Posterior cingulate gyrus (tissue), 11 donors: ENCODE measurements at places on chromosomes 3 and 15.

DNA sequence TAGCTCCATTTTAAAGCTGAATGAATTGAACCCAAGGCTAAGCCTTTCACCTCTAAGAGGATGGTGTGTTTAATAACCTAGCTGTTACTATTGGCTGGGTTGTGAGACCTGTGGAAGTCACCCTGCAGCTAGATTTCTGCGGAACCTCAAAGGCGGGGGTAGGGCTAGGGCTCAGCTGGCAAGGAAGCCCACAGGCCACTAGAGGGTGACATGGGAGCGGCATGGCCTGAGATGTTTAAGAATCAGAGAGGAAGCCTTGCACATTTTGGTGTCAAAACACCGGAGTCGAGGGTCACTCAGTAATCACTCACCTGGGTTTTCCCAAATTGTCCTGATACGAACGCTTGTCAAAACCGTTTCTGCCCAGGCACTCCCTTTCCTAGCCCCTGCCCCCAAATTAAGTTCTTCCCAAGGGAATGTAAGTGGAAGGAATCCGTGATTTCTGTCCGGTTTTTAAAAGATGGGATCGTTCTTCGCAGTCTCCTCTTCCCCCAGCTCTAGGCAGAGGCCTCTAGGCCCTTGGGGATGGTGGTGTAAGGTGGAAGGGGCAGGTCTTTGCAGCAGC lies 3.8 kb upstream of the ACAD9 start:
- DNase-seq: no peak

DNA sequence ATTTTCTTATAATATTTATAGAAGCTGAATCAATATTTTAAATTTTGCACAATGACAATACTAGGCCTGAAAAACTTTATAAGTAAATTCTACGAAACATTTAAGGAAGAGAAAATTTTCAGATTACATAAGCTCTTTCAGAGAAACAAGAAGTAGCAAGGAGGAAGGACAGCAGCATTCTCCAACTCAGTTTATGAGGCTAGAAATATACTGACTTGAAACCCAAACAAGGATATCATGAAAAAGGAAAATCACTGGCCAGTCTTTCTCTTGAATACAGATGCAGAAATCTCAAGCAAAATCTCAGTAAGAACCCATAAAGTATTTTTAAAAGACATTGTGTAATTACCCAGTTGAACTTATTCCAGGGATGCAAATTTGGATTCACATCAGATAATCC lies 121.3 kb downstream of the STAC start:
- no peak for DNase-seq

DNA sequence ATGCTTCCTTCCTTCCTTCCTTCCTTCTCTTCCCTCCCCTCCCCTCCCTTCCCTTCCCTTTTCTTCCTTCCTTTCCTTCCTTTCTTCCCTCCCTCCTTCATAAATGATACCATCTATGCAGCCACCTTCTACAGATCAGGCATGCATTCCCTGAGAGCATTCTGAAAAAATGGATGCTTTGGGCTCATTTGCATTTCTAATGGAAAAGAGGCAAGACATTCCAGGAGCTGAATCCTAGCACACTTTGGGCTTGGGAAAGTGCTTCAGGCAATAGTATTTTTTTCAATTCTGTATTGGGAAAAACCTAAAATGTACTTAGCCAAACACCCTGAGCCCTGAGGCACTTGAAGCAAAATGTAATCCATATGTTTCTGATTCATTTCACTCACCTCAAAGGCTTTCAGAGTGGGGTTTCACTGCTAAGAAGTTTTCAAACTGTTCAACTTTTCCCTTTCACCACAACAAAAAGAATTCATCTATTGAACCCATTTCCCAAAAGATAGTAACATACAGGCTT lies 220.1 kb upstream of the RORA start:
- DNase-seq: no peak

DNA sequence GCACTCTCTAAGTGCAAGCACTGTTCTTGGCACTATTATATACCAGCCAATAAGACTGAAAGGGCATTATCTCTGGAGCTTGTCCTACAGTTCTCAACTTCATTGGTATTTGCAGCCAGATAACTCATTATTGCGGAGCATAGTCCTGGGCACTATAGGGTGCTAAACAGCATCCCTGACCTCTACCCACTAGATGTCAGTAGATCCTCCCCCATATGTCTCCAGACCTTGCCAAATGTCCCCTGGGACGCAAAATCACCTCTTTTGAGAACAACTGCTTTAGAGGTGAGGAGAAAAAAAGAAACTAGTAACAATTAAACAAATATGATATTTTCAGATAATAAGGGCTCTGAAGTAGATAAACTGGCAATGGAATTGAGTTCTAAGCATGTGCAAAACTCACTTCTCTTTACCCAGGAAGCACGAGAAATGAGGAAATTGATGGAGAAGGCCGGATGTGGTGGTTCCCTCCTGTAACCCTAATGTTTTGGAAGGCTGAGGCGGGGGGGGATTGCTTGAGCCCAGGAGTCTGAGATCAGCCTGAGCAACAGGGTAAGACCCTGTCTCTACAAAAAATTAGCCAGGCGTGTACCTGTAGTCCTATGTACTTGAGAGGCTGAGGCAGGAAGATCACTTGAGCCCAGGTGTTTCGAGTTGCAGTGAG lies 61.4 kb downstream of the FRMD4B start:
- no peak for DNase-seq

GRCh38 chr3:112128843-112129727 lies 4.0 kb downstream of the GCSAM start:
- no peak for DNase-seq

GRCh38 chr3:164879201-164879600 lies 199.1 kb downstream of the SI start:
- no peak for DNase-seq

DNA sequence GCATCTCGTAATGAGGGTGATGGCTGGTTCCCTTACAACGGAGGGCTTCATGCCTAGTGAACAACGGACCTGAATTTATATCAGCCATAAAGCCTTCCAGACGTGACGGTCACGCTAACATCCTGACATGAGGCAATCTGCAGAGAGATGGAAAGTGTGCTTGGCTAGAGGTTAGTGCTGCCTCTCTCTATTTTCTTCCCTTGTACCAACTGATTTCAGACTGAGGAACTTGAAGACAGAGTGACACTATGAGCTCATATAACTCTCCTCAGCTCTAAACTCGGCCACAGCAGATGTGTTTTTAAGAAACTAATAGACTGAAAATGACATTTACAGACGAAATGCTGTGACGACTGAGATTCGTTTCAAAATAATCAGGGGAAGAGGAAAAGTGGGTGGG lies 122.4 kb downstream of the XXYLT1 start:
- DNase-seq: no peak

DNA sequence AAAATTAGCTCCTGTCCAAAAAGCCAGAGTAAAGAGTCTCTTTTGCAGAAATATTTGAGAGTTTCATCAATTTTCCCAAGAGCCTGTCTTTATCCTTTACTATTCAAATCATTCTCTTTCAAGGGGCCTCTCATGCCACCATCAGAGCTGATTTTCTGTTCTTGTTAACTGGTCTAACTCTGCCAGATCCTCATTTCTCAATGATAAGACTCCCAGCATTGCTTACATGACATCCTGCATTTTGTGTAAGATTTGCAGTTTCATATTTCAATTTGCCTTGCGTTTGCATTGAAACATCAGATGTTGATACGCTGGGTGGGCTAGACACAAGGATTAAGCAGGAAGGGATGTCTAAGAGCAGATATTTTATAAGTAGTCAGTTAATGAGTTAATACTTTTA lies 228.7 kb downstream of the TBL1XR1 start:
- DNase-seq: no peak

DNA sequence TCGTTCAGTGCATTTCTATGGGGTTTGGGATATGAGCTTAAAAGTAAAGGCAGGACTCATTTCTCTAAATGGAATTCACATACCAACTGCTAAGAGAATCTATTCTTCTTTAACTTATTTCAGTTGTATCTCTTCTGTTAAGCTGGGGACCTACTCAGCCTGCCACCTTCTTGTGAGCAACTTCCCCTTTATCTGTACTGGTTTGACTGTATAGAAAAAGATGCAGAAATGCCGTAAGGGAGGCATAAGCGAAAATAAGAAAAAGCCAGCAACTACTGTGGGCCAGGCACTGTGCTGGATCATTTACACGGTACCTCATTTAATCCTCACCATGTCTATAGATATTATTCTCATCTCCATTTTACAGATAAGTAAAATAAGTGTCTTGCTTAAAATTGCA lies 38.4 kb downstream of the RBMS3 start:
- no peak for DNase-seq

DNA sequence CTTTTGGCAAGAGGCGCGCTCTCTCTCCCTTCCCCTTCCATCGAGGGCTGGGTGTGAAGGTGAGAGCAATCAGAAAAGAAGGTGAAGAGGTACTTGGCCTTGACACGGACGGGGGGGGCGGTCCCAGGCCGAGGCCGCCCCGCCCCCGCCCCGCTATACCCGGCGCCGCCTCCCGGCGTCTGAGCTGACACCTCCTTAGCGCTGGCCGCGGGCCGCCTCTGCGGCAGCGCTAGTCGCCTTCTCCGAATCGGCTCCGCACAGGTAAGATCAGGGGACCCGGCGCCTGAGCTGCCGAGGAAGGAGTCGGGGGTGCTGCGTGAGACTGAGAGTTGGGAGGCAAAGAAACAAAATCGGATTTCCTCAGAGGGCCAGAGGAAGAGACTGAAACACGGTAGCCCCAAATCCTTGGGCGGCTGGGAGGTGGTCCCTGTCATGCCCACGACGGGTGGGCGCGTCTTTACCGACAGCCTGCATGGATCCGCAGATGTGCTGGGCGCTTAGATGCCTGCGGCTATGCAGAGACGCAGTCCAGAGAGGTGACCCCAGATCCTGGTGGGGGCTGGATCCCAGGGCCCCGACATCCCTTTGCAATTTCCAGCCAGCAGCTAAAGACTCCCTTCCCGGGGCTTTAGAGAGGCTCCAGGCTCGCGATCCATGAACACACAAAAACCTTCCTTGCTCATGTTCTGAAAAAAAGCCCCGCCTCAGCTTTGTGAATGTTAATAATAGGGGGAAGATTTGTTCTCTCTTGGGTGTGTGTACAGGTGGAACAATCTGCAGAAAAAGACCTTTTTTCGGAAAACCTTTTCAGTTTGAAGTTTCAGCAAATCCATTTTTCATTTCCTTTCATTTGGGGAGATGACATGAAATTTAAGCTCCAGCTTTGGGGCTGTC lies at the start of gene ENTPD3:
Gene ENTPD3 (plus strand): TSS at position 184 of the 894 bp plus-strand sequence. CDS start 874 bp downstream, outside the sequence.
- peak; percentile 33 for DNase-seq

- no peak for DNase-seq
These were observed 31.7 kb downstream of the LINS1 start for GRCh38 chr15:100570275-100570674.

- DNase-seq: no peak
These were observed 15.8 kb downstream of the LOXL1 start for GRCh38 chr15:73941871-73942635.

DNA sequence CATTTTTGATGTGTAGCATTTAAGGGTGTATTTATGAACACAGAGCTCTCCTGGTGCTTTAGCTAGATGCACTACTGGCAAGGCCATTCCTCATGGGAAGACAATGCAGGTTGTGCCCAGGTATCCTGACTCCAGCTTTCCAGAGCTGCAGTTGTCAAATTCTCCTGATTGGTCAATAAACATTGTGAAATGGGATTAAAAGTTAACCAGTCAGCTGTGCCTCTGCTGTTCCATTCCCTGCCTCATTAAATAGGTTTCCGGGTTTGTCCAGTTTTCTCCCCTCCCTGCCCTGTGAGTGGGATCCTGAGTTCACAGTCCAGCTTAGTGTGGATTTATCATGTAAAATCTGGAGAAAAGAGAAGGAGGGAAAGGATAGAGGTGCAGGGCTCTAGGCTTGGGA lies 207.3 kb downstream of the SQOR start:
- no peak for DNase-seq

- DNase-seq: no peak
These were observed 84.3 kb downstream of the ADAMTS7 start for GRCh38 chr15:78726870-78727551.

DNA sequence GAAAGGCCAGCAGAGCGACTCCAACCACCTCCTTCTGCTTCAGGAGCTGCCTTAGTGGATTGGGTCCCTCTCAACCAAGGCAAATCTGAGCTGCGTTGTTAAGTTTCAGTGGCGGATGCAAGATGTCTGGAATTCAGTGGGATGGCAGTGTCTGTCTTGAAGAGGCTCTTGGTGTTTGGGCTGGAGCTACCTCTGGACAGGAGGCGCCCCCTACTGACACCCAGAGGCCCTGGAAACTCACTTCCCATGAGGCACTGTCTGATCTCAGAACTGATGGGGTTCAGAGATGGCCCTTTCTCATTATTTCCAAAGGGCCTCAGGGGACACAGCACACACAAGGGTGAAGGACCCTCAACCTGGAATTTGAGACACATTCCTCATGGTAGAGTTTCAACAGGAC lies 6.0 kb upstream of the SLC28A1 start:
- DNase-seq: no peak

DNA sequence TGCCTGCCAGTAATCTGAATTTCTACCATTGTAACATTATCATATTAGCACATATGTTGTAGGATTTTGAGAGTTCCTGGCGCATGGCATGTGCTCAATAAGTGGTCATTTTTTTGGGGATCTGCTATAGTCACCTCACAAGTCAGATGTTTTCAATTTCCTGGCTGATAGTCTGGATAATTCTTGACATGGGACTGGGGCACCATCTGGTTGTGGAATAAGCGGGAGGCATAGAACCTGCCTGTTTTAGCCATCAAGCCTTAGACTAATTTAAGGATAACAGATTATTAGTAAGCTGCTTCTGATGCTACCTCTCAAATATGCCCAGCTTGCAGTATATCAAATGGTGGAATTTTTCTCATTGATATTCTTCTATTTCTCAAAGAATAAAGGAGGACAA lies 39.1 kb downstream of the GASK1A start:
- no peak for DNase-seq

GRCh38 chr15:64883997-64884511 lies 27.6 kb upstream of the ANKDD1A start:
- no peak for DNase-seq

GRCh38 chr3:164479978-164480377 lies 598.3 kb downstream of the SI start:
- DNase-seq: no peak

- DNase-seq: no peak
These were observed 50.9 kb downstream of the DHX36 start for GRCh38 chr3:154273381-154273780.

- DNase-seq: no peak
These were observed 12.1 kb upstream of the POLG start for GRCh38 chr15:89346516-89347231.

GRCh38 chr3:186239321-186239720 lies 122.7 kb downstream of the DGKG start:
- DNase-seq: peak; percentile 37

GRCh38 chr15:77870195-77871065 lies 207.1 kb downstream of the TBC1D2B start:
- peak; percentile 70 for DNase-seq

DNA sequence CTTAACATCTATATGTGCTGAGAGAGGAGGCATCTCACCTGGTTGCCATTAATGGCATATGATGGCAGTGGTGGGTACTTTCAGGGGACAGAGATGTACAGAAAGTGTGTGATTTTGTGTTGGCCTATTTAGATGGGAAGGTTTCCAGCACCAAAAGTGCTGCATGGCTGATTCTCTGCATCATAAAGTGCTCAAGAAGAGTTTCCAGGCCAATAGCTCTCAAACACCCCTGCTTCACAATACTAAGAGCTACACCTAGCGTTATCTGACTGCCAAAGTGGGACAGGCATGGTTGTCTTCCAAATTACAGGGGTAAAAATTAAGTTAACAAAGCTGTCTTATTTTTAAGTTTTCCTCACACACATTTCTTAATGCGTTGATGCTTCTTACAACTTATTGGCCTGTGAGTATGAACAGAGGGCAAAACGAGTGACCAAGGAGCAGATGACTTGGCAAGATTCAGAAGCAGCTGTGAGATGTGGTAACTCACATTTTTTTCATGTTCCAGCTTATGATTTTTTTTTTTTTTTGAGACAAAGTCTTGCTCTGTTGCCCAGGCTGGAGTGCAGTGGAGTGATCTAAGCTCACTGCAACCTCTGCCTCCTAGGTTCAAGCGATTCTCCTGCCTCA lies 41.4 kb upstream of the VEPH1 start:
- no peak for DNase-seq
